Tracheal epithelial cell (primary cell): ENCODE measurements at places on chromosomes 12 and 14. TPM values are rescaled to one million over a fixed set of nuclear protein-coding genes. Genes with fewer than 3 reads are reported as not detected.

GSG1 gene
- total RNA-seq: 0.24 TPM in 1 of 2 replicates, not detected in the other

DDN gene
- total RNA-seq: 0.43 and 0.48 TPM in 2 replicates

TAS2R9 gene
- not detected in 2 replicates for total RNA-seq

VIPAS39 gene
- 12.4 and 17.8 TPM in 2 replicates for total RNA-seq

IFNG-AS1 gene
- under 0.01 TPM in 1 of 2 replicates, not detected in the other for total RNA-seq

VCPKMT gene
- total RNA-seq: 3.6 and 4.5 TPM in 2 replicates

MYF6 gene
- total RNA-seq: not detected in 2 replicates

ARHGAP9 gene
- total RNA-seq: not detected in 2 replicates

PTPN6 gene
- total RNA-seq: 8.9 and 13.0 TPM in 2 replicates

PTPRR gene
- 0.96 TPM in 1 of 2 replicates, not detected in the other for total RNA-seq

GPR162 gene
- 0.72 TPM in 1 of 2 replicates, not detected in the other for total RNA-seq
